Hair follicular keratinocyte (primary cell): ENCODE measurements at places on chromosomes 3 and 15. TPM values are rescaled to one million over a fixed set of nuclear protein-coding genes. Genes with fewer than 3 reads are reported as not detected.

SYNPR gene
- total RNA-seq = not detected in 2 replicates

MYH15 gene
- total RNA-seq = 0.23 and 0.31 TPM in 2 replicates

MFN1 gene
- total RNA-seq = 29.3 and 39.2 TPM in 2 replicates

SNRK gene
- total RNA-seq = 9.8 and 15.5 TPM in 2 replicates

PLA2G4F gene
- 0.46 and 1.9 TPM in 2 replicates for total RNA-seq

MESP1 gene
- 0.78 and 0.84 TPM in 2 replicates for total RNA-seq

PLA2G4D gene
- 0.08 TPM in 1 of 2 replicates, not detected in the other for total RNA-seq

CYP8B1 gene
- total RNA-seq = not detected in 2 replicates

FYTTD1 gene
- total RNA-seq = 26.2 and 30.8 TPM in 2 replicates

GNL3 gene
- total RNA-seq = 68.1 and 106 TPM in 2 replicates

TM4SF1 gene
- 154 and 265 TPM in 2 replicates for total RNA-seq

CALML4 gene
- total RNA-seq = 2.1 and 2.9 TPM in 2 replicates

OR5H14 gene
- total RNA-seq = not detected in 2 replicates

MYO5C gene
- total RNA-seq = 0.31 and 0.46 TPM in 2 replicates

ARPP19 gene
- total RNA-seq = 86.9 and 94.0 TPM in 2 replicates

PLCB2 gene
- total RNA-seq = 1.3 and 1.6 TPM in 2 replicates

RPL39L gene
- total RNA-seq = 60.1 and 74.9 TPM in 2 replicates

AADACL2 gene
- not detected in 2 replicates for total RNA-seq

GUCA1C gene
- total RNA-seq = not detected in 2 replicates

IL17RD gene
- 1.1 and 1.3 TPM in 2 replicates for total RNA-seq

ECE2 gene
- total RNA-seq = not detected in 2 replicates

SPG21 gene
- 70.1 and 74.1 TPM in 2 replicates for total RNA-seq

ST3GAL6 gene
- 4.5 and 10.8 TPM in 2 replicates for total RNA-seq

PLA2G4E gene
- 0.27 and 0.39 TPM in 2 replicates for total RNA-seq

SEMA3G gene
- 0.46 TPM in 1 of 2 replicates, not detected in the other for total RNA-seq

CLDN18 gene
- not detected in 2 replicates for total RNA-seq

NDN gene
- total RNA-seq = 16.9 and 20.2 TPM in 2 replicates
